HFFc6 (cell line): ENCODE measurements at places on chromosomes 7 and 10.

DNA sequence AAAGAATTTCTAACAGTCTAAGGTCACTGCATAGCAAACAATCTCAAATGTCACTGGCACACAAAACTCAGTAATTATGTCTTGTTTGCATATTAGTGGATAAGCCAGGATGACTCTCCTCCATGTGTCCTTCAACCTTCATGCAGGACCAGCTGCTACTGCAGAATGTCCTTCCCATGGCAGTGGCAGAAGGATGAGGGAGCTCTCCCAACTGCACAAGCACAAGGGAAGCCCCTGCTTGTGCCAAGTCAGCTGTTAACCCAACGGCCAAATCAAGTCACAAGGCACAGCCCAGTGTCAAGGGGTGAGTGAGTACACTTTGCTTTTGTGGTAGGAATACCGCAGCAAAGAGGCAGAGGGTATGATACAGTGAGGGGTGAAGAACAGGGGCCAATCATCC is 59.3 kb upstream of the VWC2 start:
- no peak for DNase-seq

DNA sequence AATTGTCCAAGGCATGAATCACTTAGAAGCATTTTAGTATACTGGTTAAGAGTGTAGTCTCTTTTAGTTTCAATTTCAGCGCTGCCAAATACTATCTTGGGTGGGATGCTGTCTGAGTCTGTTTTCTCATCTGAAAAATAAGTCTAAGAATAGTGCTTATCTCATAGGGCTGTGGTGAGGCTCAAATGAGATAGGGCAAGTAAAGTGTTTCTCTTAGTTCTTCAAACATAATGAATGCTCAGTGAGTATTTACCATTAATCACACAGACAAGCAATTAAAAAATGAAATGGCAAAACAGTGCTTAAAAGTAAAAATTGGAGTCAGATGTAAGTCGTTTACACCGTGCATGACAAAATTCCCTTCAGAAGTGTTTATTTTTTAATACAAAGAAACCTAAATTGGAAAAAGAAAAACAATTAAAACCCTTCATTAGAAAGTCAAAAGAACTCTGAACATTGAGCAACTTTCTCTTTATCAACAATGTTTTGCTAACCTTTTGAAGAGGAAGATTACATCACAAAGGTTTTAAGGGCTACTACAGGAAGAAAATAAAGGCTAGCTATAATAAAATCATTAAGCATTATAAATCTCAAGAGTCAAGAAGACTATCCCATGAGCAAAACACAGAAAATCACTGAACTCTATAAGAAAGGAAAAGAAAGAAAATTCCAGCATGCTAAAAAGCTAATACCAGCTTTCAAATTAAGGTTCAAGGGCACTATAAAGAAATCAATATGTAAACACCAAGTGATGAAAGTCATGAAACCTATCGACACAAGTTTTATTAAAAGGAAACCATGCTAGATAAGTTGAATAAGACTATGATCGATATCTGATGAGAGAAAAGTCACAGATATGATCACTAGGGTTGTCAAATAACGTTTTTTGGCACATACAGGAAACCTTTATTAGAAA is 45.6 kb upstream of the C1GALT1 start:
- DNase-seq = no peak

DNA sequence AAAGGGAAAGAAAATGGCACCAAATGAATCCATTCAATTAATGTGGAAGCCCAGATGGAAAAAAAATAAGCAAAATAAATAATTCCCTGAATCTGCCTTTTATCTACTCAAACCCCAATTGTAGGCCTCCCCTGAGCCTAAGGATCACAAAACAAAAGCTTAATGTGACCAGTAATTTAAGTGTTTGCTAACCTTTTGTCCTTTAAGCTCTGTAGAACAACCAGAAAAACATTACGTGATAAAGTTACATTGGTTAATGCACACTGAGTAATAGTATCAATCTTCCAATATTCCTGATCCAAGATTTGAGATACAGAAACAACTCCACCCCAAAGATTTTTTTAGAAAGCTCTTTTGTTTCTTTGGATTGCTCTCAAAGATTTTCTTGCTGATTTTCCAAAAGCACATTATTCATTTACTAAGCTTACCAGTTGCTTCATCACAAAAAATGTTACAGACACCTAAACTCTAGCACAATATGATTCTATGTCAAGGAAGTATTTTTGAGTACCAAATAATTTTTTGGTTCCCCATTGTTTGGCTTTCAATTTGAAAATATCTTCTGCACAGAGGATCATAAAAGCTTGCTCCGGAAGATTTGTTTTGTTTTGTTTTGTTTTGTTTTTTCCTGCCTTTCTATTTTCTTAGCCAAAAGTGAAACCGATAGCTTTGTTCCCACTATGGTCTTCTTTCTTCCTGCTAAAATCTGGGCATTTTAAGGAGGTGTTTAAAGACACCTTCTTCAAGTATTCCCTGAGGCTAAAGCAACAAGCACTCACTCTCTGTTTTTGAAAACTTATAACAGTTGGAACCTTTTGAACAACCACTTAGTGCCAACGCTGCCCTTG is 54.2 kb downstream of the TRIL start:
- DNase-seq = no peak

DNA sequence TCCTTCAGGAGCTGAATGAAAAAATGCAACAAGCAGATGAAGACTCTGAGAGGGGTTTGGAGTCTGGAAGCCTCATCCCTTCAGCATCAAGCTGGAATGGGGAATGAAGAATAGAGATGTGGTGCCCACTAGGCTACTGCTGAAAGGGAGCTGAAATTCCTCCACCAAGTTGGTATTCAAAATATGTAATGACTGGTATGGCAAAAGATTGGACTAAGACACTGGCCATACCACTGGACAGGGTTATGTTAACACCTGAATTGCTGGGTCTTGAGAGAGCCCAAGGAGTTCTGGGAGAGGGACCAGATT is 5.4 kb downstream of the IFIT2 start:
- DNase-seq = peak; percentile 7

DNA sequence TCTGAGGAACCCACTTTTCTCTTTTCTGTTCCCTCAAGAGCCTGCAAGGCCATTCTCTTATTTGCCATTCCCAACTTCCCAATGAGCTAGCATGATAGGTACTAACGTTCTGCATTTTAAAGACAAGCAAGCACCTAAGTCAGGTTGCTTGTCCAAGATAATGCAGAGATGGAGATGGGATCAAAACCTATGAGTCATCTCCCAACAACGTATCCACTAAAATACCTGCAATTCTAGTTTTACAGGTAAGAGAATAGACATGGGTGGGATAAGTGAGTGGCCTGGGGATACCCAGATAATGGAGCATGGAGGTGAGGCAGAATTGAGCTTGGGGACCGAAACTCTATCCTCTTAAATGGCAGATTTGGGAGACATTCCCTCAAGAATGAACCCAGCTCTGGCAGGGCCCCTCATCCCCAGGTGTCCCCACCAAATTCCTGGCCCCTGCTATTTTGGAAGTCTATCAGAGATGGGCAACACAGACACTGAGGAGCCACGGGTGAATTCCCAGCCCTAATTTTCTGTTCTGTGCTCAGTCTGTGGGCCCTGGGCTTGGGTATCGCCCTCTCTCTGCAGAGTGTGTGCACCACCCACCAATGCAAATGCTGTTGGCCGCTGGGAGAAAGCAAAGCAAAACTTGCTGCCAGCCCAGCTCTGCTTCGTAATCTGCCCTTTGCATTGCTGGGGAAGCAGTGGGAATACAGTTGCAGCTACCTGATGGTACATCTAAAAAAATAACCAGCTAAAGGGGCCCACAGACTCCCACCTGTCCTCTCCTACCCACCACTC is 98.3 kb downstream of the KCNMA1 start:
- DNase-seq = no peak

DNA sequence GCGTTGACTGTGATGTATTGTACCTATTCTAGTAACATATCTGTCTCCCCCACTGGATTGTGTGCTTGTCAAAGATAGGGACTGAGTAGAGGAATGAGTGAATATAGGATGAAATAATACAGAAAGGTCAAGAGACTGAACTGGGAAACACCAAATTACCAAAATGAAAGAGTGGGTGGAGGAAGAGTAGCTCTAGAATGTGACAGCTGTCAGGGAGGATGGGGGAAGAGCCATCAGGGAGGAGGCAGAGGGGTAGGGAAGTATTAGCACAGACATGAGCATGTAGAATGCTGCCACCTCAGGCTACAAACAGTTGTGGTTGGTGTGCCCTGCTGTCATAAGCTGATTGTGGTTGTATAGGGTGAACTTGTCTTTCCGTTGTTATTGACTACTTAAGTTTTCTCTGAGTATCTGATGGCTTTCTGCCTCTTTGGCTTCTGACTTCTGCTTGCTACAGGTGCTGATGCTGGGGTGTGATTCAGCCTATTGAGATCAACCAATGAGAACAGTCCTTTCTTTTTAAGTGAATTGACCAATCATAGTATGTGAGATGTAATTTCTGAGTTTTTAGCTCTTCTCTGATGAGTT is 5.6 kb downstream of the CCSER2 start:
- DNase-seq = peak; percentile 7

GRCh38 chr7:146654048-146654447 is 537.4 kb downstream of the CNTNAP2 start:
- DNase-seq = no peak

DNA sequence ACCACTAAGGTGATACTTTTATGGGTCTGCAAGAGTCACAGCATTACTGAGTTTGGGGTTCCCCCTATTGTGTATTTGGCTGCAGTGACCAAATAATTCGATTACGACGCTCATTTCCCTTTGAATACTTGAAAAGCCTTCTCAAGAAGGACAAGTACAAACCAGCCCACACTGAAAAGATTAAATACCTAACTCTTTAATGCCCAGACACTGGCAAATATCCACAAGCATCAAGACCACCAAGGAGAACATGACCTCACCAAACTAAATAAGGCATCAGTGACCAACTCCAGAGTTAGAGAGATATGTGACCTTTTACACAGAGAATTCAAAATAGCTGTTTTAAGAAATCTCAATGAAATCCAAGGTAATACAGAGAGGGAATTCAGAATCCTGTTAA is 31.8 kb upstream of the SFTPD start:
- no peak for DNase-seq

GRCh38 chr7:94781236-94781635 is 125.3 kb upstream of the SGCE start:
- DNase-seq = no peak

DNA sequence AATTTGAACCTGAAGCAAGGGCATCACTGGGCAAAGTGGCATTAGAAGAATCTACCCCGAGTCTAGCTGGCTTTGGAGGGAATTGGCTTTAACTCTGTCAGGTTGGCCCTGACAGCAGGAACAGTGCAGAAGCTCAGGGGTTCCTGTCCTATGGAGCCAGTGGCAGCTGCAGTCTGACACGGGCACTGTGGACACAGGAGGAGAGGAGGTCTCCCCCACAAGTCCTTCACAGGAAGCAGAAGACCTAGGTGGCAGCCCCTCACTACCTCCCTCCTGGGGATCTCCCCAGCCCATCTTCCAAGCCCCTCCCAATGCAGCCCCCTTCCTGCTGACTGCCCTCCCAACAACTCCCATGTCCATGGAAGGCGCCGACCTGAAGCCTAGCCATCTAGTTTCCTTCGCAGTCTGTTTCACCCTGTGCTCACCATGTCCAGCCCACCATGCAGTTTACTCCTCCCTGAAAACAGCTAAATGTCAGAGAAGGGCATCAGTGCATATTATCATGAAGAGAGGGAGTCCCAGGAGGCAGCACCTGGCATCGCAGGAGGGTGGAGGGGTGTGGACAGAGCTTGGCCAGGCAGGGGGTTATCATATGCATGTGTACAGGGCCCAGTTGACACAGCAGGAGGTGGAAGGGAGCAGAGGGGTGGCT is 17.9 kb upstream of the GDF10 start:
- DNase-seq = no peak

DNA sequence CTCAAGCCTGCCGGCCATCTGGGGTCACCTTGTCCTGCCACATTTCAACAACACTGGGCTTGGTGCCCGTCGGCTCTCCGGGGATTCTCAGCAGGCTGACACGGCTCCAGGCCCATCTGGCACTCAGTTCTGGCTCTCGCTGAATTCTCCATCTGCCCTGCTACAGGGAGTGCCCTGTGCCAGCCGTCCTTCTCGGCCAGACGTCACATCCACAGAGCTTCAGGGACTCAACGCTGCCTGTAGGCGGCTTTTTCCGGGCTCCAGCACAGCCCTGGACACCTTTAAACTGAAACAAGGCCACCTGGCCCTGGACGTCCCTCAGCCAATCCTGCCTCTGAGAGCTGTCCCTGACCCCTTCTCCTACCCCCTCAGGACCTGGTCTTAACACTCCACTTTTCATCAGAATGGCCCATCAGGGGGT is 43.0 kb downstream of the TMEM130 start:
- no peak for DNase-seq

DNA sequence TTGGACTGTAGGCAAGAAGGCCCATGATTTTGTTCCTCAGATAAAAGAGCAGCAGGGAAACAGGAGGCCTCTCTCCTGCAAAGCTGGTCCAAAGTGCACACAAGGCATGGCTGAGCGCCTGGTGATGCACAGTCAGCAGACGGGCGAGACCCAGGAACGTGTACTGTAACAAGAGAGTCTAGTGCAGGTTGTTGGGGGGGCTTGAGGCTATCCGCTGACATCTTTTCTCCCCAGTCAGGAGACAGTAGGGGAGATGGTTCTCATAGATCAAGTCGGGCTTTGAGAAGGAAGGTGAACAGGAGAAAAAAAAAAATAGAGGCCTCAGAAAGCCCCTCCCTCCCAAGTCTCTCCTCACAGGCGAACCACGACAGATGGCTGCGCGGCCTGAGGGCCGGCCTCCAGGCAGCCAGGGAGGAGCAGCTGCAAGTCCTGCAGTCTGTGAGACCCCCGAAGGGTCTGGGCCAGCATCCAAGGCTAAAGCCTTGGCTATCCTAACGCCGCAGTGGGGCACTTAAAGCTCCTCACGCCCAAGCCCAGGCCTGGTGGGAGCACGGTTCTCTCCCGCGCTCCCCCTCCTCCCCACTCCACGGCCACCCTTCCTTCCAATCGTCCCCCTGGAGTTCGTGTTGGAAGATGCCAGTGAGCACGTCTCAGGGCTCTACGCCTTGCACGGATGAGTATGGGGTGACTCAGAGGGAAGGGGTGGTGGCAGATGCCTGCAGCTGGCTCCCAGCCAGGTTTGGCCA is 68.3 kb downstream of the PRKAG2 start:
- DNase-seq = no peak

DNA sequence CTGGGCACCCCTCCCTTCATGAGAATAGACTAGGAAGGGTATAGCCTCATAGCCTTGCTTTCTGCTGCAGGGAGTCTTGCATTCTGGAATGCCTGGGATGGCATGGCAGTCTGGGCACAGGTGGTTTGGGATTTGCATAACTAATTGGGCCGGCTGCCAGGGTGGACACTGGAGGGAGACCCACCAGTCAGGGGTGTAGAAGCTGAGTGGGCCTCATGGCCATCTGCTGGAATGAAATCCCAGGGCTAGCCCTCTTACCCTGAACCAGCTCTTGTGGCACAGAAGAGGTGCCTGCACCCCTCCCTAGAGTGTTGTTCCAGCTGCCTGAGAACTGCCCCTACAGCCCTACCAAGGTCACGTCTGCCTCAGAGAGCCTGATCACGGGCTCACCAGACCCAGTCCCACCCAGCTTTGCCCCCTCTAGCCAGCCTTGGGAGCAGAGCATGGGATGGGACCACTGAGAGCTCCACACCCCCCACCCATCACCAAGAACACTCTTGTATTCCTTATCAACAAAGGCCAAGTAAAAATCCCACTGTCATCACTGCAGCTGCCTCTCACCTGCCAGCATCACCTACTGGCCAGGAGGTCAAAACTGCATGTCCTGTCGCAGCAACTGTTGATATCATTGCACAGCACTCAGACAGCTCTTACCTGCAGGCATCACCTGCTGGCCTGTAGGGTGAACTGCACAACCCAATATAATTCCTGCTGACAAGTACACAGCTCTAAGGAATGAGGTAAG is 148.9 kb downstream of the ZEB1 start:
- DNase-seq = no peak
